Tibial nerve (tissue), 4 donors: ENCODE measurements at places on chromosomes 16 and 17.

GRCh38 chr16:71424626-71425025, 17.2 kb downstream of the TLE7 start:
- no peak for DNase-seq

DNA sequence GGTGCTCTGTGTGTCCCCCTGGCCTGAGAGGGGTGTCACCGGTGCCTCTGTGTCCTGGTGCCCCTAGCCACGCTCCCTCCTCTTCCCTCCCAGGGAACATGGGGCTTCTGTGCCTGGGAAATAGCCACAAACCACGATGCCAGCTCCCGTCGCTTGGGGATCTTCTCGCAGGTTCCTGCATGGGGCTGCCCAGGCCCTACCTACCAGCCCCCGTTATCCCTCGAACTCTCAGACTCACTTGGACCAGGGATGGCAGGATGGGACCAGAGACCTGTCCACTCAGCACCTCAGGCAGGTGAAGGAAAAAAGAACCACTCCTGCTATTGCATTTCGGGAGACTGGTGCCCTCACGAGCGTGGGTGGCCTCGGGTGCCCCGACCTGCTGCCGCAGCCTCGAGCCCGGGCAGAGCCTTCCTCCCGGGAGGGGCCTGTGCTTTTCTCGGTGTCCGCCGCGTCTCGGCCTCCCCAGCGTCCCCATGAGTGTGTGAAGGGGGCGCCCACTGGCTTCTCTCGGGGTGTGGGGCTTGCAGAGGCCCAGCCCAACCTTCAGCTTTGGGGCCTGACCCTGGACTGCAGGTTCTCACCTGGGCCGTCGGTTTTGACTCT, 41.0 kb upstream of the GNG13 start:
- no peak for DNase-seq

DNA sequence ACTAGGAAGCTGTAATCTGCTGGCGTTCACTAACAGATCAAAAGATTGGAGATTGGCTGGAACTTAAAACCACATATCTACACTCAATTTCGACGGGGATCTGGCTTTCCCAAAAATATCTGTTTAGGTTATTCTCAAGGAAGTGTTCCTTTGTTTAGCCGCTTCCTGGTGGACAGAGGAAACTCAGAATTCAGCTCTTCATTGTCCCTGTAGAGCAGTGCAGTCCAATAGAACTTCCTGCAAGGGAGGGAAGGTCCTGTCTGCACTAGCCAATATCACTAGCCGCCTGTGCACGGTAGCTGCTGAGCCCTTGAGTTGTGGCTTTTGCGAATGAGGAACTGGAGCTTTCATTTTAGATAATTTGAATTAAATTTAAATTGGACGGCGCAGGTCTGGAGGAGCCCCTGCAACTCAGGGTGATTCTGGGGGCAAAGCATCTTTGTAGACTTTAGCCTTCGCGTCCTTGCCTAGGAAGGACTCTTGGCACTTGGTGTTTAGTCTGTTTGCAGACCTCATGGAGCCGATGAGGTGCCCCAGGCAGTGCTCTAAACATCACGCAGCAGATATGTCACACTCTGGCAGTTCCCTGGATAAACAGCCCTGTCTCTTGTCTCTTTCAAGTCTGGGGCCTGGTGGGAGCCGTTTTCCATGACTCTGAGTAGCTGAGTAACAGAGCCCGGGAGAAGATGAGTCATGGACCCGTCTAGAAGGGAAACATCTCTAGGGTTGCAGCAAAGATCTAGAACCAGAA, 122.2 kb downstream of the CCDC182 start:
- DNase-seq = no peak

DNA sequence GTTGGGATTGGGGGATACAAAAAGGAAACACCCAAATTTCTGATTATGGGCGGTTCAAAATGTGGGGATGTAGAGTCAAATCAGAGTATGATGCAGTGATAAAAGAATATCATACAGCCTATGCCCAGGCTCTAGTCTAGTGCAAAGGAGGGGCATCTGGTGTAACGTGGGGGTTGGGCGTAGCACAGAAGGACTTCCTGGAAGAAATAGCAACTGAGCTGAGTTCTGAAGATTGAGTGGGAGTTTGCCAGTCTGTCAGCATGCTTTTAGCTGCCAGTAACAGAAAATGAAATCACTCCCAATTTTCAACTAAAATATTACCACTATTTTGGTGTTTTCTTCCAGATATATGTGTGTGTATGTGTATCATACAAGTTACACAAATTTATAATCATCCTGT, 196.9 kb downstream of the SPECC1 start:
- no peak for DNase-seq

DNA sequence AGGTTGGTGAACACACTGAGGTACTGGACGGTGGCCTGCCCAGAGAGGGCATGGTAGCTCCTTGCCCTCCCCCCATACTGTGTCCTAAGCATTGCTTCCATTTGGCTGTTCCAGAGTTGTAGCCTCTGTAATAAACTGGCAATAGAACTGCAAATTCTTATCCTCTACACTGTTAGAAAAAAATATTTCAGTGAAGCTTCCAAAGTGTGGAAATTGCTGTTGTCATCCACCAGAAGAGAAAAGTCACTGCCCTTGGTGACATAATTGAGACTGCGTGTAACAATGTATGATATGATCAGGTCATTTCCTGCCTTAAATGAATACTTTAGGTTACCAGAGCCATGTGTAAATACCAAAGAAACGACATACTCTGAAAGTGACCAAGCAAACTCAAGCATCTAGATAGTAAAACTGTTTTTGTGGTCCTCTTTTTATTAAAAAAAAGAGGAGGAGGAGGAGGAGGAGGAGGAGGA, 65.9 kb downstream of the CEP95 start:
- no peak for DNase-seq

DNA sequence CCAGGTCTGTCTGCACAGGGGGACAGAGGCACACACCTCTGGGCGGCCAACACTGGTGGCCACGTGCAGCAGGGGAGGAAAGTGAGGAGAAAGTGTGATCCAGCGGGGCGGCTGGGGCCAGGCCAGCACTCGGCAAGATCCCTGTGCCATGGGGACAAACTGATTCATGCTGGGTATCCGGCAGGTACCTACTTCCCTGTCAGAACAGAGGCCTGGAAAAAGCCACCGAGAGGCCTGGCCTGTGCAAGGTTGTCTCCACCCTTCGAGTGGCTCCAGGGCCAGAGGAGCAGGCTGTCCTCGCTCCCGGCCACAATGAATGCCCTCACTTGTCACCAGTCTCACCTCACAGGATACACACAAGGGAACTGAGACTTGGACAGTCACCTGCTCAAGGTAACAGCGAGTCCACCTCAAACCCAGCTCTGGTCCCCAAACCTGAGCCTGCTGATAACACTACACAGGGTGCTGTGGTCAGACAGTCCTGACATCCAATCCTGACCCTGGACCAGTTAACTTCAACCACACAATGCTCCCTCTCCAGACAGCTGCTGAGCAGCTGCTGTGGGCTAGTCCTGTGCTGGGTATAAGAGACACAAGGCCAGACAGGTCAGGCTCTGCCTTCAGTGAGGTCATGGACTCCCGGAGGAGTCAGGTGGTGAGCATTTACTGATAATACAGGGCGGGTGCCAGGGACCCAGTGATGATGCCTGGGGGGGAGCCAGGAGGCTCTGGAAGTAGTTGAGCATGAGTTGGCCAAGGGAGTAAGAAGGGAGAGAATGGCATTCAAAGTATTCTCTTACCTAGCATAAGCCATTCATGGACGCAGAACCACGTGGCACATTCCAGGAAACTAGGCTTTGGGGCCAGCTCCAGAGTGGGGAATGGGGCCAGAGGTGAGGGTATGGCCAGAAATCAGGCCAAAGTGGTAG, 53.0 kb downstream of the VAC14 start:
- no peak for DNase-seq

DNA sequence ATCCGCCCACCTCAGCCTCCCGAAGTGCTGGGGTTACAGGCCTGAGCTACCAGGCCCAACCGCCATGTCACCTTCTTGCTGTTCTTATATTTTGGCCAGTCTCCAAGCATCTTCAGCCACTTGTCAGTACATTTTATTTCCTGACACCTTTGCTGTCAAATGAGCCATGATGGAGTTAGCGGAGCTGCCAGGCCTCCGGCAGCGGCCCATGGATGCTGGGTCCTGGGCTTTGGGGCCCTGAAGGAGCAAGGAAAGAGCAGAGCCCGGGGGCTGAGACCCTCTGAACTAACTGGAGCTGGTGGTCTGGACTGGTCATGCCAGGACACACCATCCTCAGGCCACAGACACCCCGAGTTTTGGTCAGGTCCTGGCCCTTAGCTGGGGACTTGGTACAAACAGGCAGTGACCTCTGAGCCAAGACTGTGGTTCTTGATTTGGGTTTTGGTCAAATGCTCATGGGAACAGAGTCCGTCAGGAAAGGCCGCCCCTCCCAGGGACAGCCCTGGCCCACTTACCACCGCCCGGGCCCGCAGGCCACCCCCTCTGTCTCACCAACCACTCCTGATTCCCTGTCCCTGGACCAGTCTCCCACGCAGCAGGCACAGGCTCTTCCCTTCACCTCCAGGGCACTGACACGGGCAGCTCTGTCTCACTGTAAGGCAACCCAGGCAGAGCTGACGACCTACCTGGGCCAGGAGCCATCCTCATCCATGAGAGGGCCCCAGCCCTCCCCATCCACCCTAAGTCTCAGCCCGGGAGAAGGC, 42.0 kb downstream of the TNFRSF13B start:
- no peak for DNase-seq
